ENCODE measurements at places on chromosomes 7 and 10.
A peak's percentile ranks its signal among the peaks of the same experiment; 100 is the strongest.

DNA sequence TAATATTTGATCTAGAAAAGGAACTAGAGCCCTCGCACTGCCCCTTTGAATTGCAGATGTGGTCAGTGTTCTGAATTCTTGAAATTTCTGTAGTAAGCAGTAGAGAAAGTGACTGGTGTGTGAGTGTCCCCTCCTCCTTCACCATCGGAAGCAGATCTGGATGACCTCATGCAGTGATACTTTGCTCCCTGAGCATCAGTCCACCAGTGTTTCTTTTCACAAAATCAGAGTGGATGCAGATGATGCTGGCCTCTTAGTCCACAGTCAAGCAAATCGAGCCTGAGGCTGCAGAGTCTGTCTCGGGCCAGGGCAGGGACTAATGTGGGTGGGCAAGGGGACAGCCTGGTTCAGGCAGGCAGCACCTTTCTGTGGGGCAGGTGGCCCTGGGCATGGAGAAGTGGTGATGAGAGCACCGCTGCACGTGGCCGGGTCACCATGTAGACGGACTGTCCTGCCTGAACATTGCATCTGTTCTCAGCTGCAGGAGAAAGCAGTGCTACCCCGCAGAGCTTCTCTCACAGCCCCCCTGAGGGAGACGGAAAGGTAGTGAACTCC lies 5.4 kb downstream of the INSIG1 start:
- no peak for DNase-seq

- no peak for DNase-seq
These were observed 42.0 kb upstream of the ADGRA1 start for GRCh38 chr10:133045556-133046389.

DNA sequence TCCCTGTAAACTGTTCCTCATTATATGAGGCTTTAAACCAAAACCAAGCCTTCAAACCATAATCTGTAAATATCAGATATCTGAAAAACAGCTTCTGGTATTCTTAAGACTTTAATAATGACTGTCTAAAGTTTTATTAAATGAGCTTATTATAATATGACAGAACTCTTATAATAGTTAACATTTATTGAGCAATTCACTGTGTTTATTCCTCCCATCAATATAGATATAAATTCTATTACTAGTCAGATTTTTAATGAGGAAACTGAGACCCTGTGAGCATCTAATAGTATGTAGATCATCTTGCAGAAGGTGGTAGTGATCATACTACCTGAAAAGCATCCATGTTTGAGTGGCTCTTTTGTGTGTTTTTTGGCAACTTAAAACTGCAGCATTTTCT lies 45.1 kb downstream of the KIF11 start:
- no peak for DNase-seq

GRCh38 chr7:8035647-8036518 lies 67.3 kb downstream of the GLCCI1 start:
- peak; percentile 56 for DNase-seq

GRCh38 chr10:121290674-121291073 lies 307.6 kb downstream of the FGFR2 start:
- no peak for DNase-seq

- DNase-seq: peak; percentile 6
These were observed 114.2 kb upstream of the HABP2 start for GRCh38 chr10:113438652-113439051.
